Activated naive CD8-positive, alpha-beta T cell treated with anti-CD3 and anti-CD28 coated beads, Interleukin-2, amount 50 U/mL, for 16 hours (primary cell): ENCODE measurements at places on chromosomes 11 and 22.

DNA sequence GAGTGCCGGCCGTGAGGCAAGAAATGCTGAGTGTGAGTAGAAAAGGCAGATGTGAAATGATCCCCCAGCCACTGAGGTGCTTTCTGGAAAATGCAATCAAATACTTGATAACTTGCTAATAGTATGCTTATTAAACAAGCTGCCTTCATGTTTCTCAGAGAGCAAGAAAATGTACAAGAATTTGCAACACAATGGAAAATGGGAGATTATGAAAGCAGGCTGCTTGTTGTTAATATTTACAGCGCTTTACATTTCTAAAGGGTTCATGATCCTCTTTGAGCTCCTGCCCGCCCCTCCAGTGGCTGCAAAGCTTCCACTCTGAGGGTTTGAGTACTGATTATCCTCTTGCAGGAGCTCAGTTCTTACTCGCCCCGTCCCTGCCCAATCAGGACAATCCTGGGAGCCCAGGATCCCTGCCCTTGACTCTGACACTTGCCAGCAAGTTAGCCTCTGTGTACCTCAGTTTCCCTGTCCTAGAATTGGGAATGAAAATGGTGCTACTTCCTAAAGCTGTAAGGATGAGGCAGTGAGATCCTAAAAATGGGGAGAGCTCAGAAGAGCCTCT, 645.1 kb downstream of the TBC1D22A start:
- DNase-seq: no peak

GRCh38 chr11:2732940-2733628, 33.3 kb upstream of the KCNQ1OT1 start:
- no peak for DNase-seq

GRCh38 chr22:45201678-45202332, 38.1 kb downstream of the NUP50 start:
- no peak for DNase-seq

DNA sequence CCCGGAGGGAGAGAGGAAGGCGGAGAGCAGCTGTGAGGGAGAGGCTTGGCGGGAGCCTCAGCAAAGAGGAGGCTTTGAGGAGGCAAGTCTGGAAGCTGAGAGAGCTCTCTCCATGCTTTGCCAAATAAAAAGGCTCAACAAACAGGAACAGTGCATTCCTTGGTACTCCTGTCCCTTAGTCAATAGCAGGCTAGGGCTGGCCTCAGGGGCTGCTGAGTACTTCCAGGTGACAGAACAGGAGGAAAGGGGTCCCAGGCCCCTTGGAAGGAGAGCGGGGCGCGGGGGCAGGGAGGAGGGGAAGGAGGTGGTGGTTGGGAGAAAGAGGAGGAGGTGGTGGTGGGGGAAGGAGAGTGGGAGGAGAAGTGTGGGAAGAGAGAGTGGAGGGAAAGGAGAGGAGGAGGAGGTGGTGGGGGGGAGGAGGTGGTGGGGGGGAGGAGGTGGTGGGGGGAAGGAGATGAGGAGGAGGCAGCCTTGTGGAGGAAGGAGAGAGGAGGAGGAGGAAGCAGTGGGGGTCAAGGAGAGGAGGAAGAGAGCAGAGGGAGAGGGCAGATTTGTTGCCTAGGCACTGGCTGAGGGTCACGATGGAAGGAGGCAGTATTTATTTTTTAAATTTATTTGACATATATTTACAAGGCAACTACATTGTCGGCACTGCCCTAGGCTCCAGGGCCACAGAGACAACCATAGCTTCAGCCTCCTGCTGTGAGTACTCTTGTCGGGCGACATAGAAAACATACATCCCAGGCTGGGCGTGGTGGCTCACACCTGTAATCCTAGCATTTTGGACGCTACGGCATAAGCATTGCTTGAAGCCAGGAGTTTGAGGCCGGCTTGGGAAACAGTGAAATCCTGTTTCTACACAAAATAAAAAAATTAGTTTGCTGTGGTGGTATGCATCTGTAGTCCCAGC, 74.2 kb upstream of the ZBED5 start:
- no peak for DNase-seq

GRCh38 chr11:129434641-129435498, 59.2 kb downstream of the BARX2 start:
- DNase-seq: no peak

DNA sequence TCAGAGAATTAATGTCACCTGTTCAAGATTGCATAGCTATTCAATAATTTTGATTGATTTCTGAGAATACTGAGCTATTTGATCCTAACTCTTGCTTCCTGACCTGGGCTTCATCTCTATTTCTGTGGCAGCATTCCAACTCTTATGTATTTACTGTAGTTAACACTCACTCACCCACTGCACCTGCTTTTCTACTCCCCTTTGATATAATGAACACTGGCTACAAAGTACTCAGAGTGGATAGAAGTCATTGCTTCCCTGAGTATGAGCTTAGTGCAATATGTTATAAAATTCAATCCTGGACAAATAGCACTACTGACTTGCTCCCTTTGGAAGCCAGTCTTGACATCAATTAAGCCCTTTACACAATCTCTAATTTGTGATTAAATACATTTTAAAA, 117.2 kb downstream of the APIP start:
- no peak for DNase-seq

GRCh38 chr11:83522911-83523310, 236.7 kb upstream of the CCDC90B start:
- DNase-seq: no peak

- DNase-seq: no peak
These were observed 5.2 kb upstream of the VPREB1 start for GRCh38 chr22:22239311-22239939.

DNA sequence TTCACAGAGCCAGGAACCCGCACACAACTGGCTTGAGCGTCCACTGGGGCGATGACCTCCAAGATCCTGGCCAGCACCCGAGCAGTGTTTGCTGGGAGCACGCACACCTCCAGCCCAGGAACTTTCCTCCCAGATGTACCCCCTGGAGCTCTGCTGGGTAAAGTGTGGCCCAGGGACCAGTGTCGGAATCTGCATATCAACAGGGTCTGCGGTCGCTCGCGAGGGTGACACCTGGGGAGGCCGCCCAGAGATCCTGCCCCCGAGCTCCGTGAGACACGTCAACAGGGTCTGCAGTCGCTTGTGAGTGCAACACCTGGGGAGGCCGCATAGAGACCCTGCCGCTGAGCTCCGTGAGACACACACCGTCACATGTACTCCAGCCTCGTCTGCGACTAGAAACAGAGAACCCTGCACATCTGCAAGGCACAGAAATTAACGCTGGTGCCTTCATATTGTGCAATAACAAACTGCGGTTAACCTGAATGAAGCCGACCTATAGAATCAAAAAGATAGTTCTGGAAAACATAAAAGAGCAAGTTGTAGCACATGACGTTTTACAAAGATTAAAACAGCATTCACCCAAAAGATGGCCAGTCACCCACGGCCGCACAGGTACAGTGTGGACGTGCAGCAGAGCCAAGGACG, 172.4 kb downstream of the BRD1 start:
- DNase-seq: no peak

- DNase-seq: peak; percentile 27
These were observed 817 bp downstream of the RELT start for GRCh38 chr11:73376803-73377629.

DNA sequence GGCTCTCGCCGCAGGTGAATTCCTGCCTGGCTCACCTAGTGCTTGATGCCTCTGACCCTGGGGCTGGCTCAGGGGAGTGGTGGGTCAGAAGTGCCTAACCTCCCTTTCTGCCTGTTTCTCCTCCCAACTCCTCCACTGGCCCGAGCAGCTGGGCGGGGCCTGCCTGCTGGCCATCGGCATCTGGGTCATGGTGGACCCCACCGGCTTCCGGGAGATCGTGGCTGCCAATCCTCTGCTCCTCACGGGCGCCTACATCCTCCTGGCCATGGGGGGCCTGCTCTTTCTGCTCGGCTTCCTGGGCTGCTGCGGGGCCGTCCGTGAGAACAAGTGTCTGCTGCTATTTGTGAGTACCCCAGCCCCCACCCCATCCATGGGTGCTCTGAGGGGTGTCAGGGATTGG, 41.1 kb downstream of the TP53I11 start:
- no peak for DNase-seq

DNA sequence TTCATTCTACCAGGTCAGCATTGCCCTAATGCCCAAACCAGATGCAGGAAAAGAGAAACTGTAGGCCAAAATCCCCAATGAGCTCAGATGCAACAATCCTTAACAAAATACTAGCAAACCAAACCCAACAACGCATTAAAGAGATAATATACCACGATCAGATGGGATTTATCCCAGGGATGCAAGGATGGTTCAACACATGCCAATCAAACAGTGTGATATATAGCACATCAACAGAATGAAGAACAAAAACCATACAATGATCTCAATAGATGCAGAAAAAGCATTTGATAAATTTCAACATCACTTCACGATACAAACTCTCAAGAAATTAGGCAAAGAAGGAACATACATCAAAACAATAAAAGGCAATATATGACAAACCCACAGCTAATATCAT, 45.0 kb downstream of the IMMP1L start:
- no peak for DNase-seq

GRCh38 chr11:65053827-65054508, 4.4 kb downstream of the NAALADL1 start:
- no peak for DNase-seq

DNA sequence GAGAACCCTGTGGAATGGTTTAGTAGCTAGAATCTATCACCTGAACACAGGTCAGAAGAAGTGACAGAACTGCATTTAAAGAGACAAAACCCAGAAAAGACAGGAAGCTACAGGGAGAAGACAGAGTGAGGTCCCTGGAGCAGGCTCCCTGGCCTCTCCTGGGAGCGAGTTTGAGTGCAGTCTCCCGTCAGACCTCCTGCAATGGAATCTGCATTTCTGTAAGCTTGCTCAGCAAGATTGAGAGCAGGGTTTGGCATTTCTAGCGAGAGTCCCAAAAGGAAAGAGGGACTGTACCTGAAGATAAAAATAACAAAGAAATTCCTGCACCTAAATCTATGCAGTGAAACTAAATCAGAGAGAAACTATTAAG, 74.2 kb downstream of the MORC2 start:
- DNase-seq: no peak

- no peak for DNase-seq
These were observed 5.5 kb downstream of the UPK2 start for GRCh38 chr11:118961591-118961990.

- DNase-seq: no peak
These were observed 14.9 kb upstream of the OR51S1 start for GRCh38 chr11:4863876-4864275.

DNA sequence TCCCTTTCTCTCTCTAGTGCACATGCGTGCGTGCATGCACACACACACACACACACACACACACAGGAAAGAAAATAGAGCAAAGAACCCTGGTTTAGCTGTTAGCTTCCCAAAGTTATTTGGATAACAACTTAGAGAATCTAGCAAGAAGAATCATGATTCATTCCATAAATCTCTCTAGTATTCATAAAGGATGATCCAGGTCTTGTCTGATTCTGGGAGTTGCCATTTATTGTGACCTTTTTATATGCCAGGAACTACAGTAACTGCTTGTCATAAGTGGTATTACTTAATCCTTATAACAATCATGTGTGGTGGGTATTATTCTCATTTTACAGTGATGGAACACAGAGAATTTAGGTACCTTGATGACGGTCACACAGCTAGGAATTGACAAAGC, 141.5 kb upstream of the MTMR2 start:
- no peak for DNase-seq

DNA sequence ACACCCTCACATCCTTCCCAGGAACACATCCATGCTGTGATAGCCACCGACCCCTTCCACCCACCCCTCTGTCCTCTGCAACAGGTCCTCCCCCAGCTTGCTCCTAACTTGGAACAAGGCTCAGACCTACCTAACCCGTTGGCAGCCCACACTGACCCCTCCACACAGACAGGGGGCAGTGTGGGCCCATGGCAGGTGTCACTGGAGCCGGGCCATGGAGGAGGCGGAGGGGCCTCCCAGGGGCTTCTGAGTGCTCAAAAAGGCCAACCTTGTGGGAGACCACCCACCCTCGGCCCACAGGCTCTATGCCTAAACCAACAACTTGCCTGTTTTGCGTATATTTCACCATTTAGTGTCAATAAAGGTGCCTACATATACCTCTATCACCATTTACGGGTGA, 57.0 kb downstream of the CERK start:
- no peak for DNase-seq

DNA sequence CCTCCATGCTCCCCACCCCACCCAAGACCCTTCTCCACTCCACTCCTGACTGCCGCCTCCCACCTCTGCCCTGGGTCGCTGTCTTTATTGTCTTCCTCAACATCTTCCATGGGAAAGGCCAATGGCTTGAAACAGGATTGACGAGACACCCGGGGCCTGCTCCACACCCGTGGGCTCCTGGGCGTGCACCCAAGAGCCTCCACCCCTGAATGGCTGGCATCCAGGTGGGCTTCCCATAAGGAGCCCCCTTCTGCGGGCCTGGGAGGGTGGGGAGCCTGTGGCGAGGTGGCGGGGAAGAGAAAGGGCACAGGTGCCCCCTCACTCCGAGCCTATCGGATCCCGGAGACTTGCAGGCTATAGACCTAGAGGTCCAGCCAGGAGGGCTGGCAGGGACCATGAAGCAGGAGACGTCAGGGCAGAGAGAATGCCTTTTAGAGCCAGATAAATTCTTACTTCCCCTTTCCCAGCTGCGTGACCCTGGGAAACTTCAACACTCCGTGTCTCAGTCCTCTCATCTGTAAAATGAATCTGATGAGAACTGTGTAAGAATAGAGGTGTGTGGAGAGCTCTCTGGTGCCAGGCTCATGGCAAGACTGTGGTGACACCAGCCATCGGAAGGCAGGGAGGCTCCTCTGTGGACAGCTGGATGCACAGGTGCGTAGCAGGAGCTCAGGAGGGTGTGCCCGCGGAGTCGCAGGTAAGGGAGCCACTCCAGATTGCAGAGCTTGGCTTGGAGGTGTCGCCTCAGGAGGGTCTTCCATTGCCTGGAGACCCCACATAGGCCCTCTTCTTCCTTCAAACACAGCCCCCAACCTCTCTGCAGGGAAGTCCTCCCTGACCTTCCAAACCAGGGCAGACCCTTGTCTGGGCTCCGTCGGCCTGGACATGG, 53.9 kb downstream of the SMIM38 start:
- DNase-seq: no peak

- no peak for DNase-seq
These were observed 510.6 kb upstream of the RAG2 start for GRCh38 chr11:37108436-37109285.

- DNase-seq: no peak
These were observed 4.5 kb downstream of the RNH1 start for GRCh38 chr11:502288-503178.

- DNase-seq: no peak
These were observed 59.1 kb downstream of the CLMP start for GRCh38 chr11:123135863-123136446.

GRCh38 chr11:130592056-130592455, 143.6 kb downstream of the ADAMTS15 start:
- DNase-seq: no peak

DNA sequence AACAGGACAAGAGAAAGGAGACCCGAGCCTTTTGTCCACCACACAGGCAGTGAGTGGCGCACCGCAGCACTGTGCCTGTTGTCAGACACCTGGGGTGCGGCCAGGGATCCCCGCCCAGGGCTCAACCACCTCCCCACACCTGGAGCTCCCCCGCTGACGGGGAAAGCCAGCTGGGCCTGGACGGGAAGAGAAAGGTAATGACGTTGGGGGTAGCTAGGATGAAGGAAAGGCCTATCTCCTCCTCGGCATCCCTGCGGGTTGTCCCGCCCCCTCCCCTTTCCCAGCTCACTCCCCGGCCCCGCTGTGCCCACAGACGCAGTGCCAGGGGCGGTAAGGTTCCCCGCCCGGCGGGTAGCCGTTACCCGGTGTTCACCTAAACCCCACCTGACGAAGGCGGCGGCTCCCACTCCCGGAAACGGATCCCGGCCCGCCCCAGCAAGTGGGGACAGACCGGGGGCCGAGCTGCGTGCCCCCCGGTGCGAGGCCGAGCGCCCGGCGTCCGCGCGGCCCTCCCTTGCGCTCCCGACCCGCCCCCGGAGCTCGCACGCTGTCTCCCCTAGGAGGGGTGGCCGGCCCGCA, 495 bp downstream of the HYOU1 start:
- peak; percentile 6 for DNase-seq
